ENCODE measurements at places on chromosomes 12 and 14. TPM values are rescaled to one million over a fixed set of nuclear protein-coding genes. Genes with fewer than 3 reads are reported as not detected.
A peak's percentile ranks its signal among the peaks of the same experiment; 100 is the strongest.

The BLTP3B gene
- total RNA-seq: 63.6 TPM

The LRP10 gene
- 34.2 TPM for total RNA-seq

DNA sequence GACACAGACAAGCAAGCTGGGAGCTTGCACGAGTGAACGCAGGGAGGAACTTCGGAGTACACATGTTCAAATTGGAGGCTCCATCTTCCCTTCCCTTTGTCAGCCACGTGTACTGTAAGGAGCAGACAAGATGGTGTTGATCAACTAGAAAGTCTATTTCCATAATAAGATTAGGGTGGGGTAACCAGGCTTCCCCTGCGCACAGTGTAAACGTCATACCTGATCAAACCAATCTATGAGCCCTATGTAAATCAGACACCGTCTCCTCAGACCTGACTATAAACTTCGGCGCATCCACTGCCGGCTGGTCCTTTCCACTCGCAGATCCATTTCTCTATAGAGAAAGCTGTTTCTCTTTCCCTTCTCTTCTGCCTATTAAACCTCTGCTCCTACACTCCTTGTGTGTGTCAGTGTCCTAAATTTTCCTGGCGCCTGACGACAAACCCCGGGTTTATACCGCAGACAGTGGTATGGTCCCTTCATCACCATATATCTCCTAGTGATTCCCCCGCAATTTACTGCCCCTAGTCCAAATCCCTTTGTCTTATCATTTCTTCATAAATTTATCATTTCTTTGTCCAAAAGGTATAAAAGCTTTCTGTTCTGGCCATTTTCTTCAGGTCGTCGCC lies 7.5 kb upstream of the ETFBKMT start:
- peaks cover 11% of the 10 kb centered on the region for H3K4me1 ChIP-seq
- no peaks in the 10 kb centered on the region for H3K27me3 ChIP-seq
- no peak overlapping the region for H3K27ac ChIP-seq
- DNase-seq: no peak

DNA sequence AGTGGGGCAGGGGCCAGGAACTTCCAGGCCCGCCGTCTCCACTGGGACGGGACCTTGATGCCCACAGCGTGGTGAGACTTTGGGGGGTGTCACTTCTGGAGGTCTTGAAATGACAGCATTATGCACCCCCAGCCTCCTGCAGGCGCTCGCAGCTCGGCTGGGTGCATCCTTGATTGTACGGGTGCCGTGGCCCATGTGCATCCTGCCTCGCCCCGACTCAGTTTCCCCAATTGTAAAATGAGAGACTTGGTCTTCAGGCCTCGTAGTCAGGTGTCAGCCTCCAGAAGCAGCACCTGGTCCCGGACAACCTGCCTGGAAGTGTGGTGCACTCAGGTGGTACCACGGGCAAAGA lies 8.9 kb upstream of the PUS1 start:
- H3K4me3 ChIP-seq: no peak overlapping the region
- H3K27ac ChIP-seq: no peak overlapping the region
- H3K4me1 ChIP-seq: no peaks in the 10 kb centered on the region
- DNase-seq: no peak
- no peaks in the 10 kb centered on the region for H3K27me3 ChIP-seq

- H3K4me3 ChIP-seq: no peak overlapping the region
- H3K27ac ChIP-seq: no peak overlapping the region
- H3K27me3 ChIP-seq: peaks cover 3% of the 10 kb centered on the region
- no peak for DNase-seq
These were observed 80.4 kb downstream of the TTC8 start for GRCh38 chr14:88904864-88905263.

DNA sequence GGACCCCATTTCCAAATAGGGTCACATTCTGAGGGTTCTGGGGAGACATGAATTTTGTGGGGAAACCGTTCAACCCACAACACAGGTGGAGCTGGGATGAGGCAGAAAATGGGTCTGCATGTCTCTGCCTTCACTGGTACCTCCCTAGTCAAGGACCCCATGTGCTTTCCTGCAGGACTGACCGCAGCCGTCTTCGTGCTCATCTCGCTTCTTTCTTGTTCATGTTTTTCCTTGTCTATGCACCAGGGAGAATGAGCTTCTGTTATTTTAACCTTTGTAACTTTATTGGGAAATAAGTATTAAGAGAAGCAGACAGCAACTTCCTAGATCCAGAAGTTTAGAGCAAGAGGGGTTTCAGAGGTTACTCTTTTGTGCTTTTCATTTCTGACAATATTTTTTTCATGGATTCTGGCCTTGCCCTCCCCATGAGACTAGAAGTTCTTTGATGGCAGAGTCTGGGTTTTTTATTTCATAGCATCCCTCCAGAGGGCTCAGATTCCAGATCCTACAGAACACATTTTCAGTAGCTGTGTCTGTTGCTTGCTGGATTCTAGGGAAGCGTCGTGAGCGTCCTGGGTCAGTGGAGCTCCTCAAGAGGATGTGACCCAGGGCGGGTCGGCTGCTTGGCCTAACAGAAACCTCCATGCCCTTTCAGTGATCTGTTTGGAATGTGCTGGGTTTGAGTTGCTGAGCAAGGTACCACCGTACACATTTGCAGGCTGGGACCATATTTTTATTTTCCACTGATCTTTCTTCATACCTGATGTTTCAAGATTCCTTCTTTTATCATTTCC lies 104.2 kb downstream of the ADGRD1 start:
- DNase-seq: no peak
- H3K27me3 ChIP-seq: peaks cover 14% of the 10 kb centered on the region
- peaks cover 5% of the 10 kb centered on the region for H3K4me1 ChIP-seq

- H3K27ac ChIP-seq: no peak overlapping the region
- H3K27me3 ChIP-seq: no peaks in the 10 kb centered on the region
- H3K36me3 ChIP-seq: no peaks in the 10 kb centered on the region
- DNase-seq: no peak
- H3K4me3 ChIP-seq: no peak overlapping the region
These were observed 266.6 kb downstream of the KIF21A start for GRCh38 chr12:39176356-39176755.

- H3K36me3 ChIP-seq: no peaks in the 10 kb centered on the region
- peaks cover 28% of the 10 kb centered on the region for H3K4me1 ChIP-seq
- H3K27ac ChIP-seq: peak overlapping the region; percentile 43
- DNase-seq: peak; percentile 66
- peaks cover 4% of the 10 kb centered on the region for H3K27me3 ChIP-seq
- H3K4me3 ChIP-seq: peak overlapping the region; percentile 16
These were observed 2.3 kb upstream of the CEBPE start for GRCh38 chr14:23121361-23121771.

The SLC38A4 gene
- total RNA-seq: not detected

- no peak overlapping the region for H3K27ac ChIP-seq
- no peaks in the 10 kb centered on the region for H3K4me1 ChIP-seq
- no peak for DNase-seq
- no peak overlapping the region for H3K4me3 ChIP-seq
These were observed 19.3 kb upstream of the KIF26A start for GRCh38 chr14:104119119-104119487.

DNA sequence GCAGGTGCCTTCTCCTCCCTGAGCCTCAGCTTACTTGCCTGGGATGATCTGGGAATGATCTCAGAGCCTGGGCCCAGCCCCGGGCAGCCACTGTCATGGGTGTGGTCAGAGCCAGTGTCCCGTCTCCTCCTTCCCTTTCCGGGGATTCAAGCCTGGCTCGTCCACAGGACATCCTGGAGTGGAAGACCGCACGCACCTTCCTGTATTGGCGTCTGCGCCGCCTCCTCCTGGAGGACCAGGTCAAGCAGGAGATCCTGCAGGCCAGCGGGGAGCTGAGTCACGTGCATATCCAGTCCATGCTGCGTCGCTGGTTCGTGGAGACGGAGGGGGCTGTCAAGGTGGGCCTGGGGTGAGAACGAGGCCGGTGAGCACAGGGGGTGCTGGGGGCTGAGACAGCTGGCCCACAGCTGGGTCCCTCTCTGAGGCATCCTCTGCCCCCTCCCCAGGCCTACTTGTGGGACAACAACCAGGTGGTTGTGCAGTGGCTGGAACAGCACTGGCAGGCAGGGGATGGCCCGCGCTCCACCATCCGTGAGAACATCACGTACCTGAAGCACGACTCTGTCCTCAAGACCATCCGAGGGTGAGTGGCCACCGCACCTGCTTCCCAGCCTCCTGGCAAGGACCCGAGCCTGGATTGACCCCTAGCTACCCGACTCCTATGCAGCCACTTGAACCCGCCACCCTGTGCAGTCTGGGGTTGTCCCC lies 44.0 kb downstream of the FOXN4 start:
- no peak overlapping the region for H3K4me3 ChIP-seq
- H3K4me1 ChIP-seq: no peaks in the 10 kb centered on the region
- H3K36me3 ChIP-seq: no peaks in the 10 kb centered on the region
- DNase-seq: no peak
